ENCODE measurements at places on chromosomes 11 and 22. TPM values are rescaled to one million over a fixed set of nuclear protein-coding genes. Genes with fewer than 3 reads are reported as not detected.

GRCh38 chr22:37661160-37661924 lies 2.8 kb downstream of the PDXP start:
- DNase-seq: peak; percentile 48

DNA sequence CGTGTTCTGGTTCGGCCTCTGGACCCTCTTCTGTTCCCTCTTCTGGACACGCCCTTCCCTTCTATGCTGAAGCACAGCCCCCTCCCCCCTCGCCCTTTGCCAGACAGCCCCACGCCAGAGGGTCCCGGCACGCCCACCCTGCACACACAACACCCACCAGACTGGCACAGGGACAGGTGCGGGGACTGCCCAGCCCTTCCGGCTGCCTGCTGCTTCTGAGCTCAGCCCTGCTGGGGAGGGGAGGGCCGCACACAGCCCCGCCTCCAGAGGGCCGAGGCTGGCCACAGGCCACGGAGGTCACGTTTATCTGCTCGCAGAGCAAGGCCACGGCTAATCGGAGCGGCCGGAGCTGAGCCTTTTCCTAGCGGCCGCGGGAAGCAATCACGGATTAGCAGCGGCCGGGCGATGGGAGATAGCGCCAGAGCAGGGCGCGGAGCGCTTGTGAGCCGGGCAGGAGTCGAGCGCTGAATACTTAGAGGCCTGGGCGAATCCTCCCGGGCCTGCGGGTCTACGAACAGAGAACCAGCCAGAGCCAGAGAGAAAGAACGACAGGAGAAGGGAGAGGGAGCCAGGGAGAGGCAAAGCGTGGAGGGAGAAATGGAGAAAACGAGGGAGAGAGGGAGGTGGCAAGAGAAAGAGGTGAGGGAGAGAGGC lies 21.5 kb downstream of the OTUB1 start:
- DNase-seq: no peak

DNA sequence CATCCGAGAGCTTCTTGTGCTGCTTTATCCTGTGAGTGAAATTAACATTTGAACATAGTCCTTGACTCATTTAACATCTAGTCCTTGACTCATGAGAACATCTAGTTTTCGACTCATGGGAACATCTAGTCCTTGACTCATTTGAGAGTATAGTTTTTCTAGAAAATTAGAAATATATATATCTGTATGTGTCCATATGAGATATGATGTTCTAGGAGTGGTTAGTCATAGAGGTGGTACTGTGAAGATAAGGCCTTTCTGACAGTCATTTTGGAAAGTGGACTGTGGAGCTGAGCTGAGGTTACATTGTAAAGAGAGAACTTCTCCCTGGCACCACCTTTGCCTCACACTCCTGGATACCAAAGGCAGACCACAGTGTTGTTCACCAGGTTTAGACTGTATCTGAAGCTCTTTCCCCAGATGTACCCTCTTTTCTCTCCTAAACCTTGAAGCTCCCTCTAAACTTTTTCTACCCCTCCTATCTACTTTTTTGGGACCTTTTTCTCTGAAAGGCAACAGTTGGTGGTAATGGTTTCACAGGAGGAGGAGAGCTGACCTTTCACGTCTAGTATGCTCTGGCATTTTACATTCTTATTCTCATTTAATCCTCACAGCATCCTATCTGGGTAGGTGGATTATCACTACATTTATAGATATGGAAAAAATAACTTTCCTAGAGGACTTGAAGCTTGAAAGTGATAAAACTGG lies 67.2 kb downstream of the PPP2R1B start:
- no peak for DNase-seq

- no peak for DNase-seq
Measured at GRCh38 chr11:120073196-120073595, 64.7 kb downstream of the TRIM29 start.

DNA sequence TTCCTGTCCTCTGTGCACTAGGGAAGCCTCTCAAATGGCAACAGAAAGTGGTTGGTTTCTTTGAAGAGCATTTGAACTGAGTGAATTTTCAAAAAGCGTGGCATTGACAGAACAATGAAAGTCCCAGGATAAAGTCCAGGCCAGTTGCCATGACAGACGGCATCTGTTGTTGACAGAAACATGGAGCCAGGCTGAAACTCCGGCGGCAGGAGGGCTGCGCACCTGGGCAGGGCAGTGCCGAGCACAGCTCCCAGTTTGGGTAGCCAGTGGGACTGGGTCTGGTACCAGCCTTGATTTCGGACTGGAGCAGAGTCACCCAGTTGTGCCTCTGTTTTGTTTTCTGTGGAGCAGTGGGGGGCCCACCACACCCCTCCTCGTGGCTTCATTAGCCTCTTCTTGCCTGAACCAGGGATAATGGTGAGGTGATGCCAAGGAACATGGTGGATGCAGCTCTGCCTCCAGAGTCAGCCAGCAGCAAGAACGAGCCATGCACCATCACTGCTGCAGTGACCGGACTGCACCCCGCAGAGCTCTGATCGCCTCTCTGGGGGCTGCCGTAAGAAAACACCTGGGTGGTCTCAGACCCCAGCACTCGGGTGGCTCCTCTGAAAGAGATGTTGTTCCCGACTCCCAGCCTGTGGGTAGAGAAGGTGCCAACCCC lies 9.8 kb upstream of the SEPTIN5 start:
- DNase-seq: no peak

- DNase-seq: no peak
Measured at GRCh38 chr11:9687711-9688477, 24.0 kb downstream of the SWAP70 start.

GRCh38 chr11:11265994-11266606 lies 87.0 kb downstream of the CSNK2A3 start:
- DNase-seq: peak; percentile 68

The HBE1 gene
- total RNA-seq: not detected

- peak; percentile 84 for DNase-seq
Measured at GRCh38 chr11:33808228-33808828, 34.0 kb upstream of the FBXO3 start.

The TUBA8 gene
- total RNA-seq: 2.2 TPM

DNA sequence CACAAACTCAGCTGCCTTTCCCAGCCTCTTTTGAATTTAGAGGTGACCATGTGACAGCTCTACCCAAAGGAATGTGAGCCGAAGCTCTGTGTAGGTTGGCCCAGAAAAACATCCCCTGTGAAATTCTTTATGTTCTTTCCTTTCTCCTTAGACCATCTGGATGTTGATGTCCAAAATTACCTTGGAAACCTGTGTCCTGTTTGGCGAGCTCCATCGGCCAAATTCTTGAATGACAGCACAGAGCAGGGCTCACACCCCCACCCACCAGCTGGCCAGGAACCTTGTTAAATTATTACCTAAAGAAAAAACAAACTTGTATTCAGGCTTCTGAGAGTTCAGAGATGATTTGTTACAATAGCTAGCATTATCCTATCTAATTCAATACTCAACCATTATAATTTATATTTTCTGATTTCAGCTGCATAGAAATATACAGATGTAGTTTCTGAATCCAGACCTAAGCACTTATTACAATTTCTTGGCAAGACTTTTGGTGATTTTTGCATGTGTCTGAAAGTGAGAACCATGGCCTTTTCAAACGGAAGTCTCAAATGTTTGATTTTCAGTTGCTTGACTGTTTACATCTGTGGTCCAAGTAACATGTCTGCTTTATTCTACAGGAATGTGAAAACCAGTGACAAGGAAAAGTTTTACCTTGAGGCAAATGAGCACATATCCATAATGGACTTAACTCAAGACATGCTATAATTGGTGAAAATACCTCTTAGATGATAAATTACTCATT lies 554.2 kb downstream of the NTM start:
- DNase-seq: no peak

DNA sequence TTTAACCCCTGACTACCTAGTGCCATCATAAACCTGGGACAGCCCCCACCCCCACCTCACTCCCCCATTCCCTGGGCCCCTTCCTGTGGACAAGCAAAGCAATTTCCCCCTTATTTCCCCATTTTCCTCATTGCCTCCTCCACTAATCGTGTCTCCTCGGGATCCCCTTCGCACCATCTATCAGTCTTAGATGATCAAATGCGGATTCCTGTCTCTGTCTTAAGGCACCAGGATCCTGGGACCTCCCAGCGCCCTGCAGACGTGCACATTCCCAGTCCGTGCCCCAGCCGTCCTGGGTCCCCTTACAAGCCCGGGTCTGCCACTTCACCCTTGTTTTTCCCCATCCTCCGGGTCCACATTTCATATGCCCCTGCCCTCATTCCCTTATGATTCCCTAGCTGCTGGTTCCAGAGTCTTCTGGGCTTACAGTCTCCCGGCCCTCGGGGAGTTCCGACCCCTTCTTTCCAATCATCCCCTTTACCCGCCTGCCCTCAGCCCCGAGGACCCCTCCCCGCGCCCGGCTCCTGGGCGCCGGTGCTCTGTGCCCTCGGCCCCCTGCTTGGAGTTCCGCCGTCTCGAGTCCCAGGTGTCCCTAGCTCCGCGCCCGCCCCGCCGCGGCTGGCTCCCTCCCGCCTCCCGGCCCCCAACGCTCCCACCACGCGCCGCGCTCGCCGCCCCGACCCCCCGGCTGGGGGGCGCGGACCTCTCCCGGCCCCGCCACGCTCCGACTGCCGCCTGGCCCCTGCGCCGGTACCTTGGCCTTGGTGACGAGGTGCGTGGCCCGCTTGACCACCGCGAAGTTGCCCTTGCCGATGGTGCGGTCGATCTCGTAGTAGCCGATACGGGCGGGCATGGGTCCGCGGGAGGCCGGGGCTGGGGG lies 599 bp downstream of the SIK3 start:
- peak; percentile 24 for DNase-seq

- no peak for DNase-seq
Measured at GRCh38 chr11:84886344-84886743, 740.8 kb downstream of the DLG2 start.

GRCh38 chr11:31237819-31238760 lies 131.4 kb downstream of the DCDC1 start:
- DNase-seq: no peak

The MYEOV gene
- not detected for total RNA-seq

- no peak for DNase-seq
Measured at GRCh38 chr22:26672060-26672471, 14.7 kb downstream of the MIAT start.

DNA sequence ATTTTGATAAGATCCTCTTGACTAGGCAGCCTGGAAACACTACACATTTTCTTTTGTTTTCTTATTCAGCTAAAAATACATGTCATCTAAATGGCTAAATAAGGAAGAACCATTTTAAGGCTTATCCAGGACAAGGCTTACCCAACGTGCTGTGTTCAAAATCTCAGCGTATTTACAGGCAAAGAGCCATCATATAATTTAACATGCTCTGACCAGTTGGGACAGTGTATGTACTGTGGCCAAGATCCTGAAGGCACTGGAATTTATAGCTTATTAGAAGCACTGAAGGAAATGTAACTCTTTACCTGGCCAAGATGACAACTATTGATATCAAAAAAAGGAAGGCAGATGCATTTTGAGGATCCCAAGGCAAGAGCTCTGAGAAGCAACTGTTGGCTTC lies 71.1 kb downstream of the PPFIBP2 start:
- DNase-seq: no peak

DNA sequence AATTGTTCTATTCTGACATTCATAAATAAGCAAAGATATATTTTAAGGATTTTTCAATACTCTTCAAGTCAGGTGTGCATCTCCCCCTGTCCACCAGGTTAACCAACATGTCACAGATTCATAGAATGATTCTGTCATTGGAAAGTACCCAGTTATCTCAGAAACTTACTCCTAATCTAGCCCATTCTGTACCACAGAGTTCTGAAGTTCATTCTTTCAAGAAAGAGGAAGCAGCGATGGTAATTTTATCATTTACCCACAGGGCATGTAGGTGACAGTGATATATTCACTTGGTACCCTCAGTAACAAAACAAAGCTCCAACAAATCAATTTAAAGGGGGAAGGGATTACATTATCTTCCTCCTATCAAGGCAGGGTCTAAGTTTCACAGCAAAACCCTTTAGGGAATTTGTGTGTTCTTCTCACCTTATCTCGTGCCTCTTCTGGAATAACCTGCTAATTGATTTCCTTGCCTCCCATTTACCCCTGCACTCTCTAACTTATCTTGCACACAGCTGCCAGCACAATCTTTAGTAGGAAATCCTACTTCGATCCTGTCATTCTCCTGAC lies 19.0 kb upstream of the MPPED2 start:
- DNase-seq: no peak

The CDC42EP1 gene
- 0.30 TPM for total RNA-seq

DNA sequence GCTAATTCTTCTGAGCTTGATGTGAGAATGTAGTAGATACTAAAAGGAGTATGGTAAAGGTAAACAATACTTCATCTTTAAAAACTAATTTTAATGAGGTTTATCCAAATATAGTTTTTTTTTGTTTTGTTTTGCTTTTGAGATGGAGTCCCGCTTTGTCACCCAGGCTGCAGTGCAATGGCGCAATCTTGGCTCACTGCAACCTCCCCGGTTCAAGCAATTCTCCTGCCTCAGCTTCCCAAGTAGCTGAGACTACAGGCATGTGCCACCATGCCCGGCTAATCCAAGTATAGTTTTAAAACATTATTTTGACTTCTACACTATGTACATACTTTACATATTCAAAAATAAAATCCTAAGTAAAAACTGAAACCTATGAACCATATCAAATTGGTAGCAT lies 4.1 kb downstream of the ZBTB44 start:
- DNase-seq: no peak

The KCNC1 gene
- total RNA-seq: not detected
